ENCODE measurements at places on chromosomes 3 and 15. TPM values are rescaled to one million over a fixed set of nuclear protein-coding genes. Genes with fewer than 3 reads are reported as not detected.

The USF3 gene
- total RNA-seq: 18.5 TPM

The SLC28A1 gene
- total RNA-seq: not detected

The ISLR gene
- 0.35 TPM for total RNA-seq

The THRB gene
- total RNA-seq: 3.9 TPM

The CCR2 gene
- total RNA-seq: not detected

The GPR160 gene
- total RNA-seq: 16.7 TPM

The IMPG2 gene
- 0.08 TPM for total RNA-seq

The CHRD gene
- total RNA-seq: 0.63 TPM

The PP2D1 gene
- total RNA-seq: not detected

The TEX55 gene
- not detected for total RNA-seq

The ZIC1 gene
- total RNA-seq: 2.2 TPM

The TM4SF1 gene
- 0.26 TPM for total RNA-seq

The LTF gene
- total RNA-seq: 0.80 TPM

All from H1 (cell line).